ENCODE measurements at places on chromosomes 3 and 15.

- DNase-seq: no peak
Measured at GRCh38 chr3:97074546-97074945, 260.2 kb downstream of the EPHA6 start.

DNA sequence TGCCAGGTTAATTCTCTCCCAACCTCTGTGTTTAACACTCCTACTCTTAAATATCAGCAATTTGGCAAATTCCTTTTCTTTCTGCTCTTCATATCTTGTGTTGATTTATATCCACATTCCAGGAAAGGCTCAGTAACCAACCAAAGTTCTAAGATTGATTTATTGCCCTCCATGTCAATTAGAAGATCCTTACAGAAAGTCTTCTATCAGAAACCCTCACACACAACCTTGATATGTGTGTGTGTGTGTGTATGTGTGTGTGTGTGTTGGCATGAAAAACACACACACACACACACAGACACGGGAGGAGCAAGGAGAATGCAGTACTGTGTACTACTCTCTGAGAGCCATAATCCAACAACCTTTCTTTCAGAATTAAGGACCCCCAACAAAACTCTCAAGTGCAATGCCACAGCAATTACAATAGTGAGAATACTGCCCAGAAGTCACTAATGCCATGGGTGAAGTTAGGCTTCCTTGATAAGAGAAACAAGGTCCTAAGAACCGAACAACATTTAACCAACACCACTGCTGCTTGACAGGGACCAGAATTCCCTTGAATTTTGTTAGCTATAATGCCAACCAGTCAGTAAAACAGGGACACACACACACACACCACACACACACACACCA, 1.1 kb downstream of the LSAMP start:
- DNase-seq: no peak

DNA sequence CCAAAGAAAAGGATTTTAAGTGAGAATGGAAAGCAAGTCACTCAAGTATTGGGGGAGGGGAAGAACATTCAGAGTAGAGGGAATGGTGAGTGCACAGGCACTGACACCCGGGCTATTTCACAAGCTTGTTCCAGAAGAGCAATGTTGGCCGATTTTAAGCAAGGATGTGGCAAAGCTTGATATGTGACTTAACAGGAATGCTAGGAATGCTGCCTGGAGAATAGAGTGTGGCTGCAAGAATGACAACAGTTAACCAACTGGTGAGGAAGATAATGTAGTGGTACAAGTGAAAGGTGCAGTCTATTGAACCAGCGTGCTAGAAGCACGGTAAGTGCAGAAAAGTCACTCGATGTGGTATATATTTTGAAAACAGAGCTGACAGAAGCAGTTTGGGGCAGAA, 6.2 kb upstream of the CCDC80 start:
- DNase-seq: no peak

- no peak for DNase-seq
Measured at GRCh38 chr3:117885011-117885441, 1149.6 kb downstream of the IGSF11 start.

DNA sequence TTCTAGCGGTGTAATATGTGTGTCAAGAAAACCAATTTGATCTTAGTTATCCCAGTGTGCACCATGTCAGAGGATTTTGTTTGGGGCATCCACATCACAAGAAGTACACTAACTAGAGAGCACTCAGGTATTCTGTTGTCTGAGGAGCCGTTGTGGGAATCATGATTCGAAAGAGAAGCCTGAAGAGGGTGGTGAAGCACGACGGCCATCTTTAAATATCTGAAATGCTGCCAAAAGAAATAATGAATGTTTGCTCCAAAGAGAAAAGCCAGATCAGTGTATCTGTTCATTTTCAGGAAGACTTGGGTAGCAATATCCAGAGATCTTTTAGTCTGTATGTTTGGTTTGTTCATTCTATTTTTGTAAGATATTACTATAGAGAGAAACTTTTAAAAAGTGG, 180.7 kb downstream of the KLHL25 start:
- DNase-seq: no peak

DNA sequence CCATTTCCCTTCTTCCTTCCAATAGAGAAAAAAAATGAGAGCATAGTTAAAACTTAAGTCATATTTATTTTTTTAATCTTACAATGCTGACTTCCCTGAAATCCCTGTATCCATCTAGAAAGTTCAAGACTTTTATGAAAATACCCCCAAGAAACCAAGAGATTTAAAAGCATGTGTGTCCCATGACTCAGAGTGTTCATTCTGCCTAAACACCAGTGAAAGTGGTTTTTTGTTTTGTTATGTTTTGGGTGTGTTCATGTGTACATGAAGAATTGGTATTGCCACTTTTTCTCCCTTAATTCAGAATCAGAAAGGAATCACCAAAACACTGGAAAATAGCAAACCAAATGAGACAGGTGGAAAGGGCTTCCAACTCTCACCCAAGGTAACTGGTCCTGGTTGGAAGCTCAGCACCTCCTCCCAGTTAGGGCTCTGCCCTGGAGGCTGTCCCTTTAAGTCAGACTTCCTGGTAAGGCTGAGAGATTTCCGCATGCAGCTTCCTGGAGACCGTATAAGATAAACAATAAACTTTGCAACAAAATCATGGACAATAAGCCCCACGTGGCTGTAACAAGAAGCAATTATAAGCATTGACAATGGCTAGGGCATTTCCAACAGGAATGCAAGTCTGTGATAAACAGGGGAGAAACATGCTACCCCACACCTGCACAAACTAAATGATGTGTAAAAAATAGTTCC, 121.9 kb upstream of the ARHGEF3 start:
- DNase-seq: no peak

DNA sequence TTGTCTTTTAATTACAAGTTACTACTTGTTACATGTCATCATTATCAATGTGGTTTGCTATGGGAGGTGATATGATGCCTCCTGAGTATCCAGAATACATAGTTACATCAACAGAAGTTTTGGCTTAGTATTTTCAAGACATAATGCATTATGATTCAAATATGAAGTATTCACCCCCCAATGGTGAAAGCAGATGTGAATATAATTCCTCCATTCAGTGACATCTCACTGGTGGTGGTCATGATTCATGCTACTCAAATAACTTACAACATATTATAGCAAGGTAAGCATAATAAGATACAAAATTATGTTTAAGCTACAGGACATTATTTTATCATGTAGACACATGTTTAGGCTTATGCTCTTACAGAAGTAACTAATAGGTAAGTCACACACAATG, 34.9 kb upstream of the TTBK2 start:
- DNase-seq: no peak

- no peak for DNase-seq
Measured at GRCh38 chr3:131762981-131763564, 260.3 kb upstream of the MRPL3 start.

- no peak for DNase-seq
Measured at GRCh38 chr3:37715358-37715757, 146.3 kb upstream of the CTDSPL start.

DNA sequence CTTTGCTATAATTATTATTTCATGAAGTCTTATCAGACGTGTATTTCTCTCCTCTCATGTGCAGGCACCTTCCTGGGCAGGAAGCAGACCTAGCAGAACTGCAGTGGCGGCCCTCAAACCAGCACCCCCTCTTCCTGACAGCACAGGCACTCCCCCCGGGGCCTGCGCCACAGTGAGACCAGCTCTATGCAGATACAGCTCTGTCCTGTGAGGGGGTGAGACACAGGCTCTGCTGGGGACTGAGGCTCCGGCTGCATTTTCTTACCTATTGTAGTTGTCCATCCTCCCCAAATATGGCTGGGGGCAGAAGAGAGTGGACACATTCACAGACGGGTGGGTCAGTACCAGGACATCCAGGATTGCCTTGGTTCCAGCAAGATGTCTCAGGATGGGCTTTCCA, 5.0 kb downstream of the CISH start:
- no peak for DNase-seq

GRCh38 chr15:89539027-89539426, 36.2 kb upstream of the TICRR start:
- DNase-seq: no peak

DNA sequence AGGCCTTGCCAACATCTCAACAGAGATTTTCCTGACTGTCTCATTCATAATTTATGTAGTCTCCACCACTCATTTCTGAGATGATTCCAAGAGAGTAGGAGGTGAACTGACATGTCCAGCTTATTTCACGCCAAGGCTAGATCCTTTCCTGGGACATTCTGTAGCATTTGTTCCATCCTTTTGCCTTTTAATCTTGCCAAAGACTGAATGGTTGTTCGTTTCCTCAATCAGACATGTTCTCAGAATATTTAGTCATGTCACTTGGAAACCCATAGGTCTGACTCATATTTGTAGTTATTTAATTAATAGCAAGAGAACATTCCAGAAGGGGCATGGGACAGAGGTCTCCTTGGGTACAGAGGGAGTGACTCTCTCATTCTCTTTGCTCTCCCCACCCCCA, 80.9 kb downstream of the DHX36 start:
- no peak for DNase-seq

DNA sequence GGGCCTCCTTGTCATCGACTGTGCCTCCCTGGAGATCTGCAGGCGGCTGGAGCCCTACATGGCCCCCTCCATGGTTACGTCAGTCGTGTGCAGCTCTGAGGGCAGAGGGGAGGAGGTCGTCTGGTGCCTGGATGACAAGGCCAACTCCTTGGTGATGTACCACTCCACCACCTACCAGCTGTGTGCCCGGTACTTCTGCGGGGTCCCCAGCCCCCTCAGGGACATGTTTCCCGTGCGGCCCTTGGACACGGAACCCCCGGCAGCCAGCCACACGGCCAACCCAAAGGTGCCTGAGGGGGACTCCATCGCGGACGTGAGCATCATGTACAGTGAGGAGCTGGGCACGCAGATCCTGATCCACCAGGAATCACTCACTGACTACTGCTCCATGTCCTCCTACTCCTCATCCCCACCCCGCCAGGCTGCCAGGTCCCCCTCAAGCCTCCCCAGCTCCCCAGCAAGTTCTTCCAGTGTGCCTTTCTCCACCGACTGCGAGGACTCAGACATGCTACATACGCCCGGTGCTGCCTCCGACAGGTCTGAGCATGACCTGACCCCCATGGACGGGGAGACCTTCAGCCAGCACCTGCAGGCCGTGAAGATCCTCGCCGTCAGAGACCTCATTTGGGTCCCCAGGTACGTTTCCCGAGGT, 146.5 kb downstream of the LRRK1 start:
- no peak for DNase-seq

Data from GM12864 (cell line).